Retina (tissue), 1 donor: ENCODE measurements at places on chromosomes 12 and 14.

DNA sequence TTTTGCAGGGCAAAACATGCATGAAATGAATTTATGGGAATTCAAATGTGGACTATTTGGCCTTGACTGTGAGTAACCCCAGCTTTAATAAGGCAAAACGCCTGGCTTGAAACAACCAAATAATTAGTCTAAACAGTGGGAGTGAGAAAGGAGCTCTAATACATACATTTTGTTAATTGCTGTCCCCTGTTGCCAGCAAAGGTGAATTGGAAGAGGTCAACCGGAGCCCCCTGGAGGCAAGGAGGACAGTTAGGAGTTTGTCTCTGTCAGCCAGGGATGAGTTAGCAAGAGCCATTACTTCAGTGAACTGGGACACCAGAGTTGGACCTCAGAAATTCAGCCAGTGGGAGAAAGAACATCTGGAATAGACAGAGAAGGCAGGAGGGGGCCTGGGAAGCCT, 17.4 kb downstream of the KRT76 start:
- no peak for DNase-seq

DNA sequence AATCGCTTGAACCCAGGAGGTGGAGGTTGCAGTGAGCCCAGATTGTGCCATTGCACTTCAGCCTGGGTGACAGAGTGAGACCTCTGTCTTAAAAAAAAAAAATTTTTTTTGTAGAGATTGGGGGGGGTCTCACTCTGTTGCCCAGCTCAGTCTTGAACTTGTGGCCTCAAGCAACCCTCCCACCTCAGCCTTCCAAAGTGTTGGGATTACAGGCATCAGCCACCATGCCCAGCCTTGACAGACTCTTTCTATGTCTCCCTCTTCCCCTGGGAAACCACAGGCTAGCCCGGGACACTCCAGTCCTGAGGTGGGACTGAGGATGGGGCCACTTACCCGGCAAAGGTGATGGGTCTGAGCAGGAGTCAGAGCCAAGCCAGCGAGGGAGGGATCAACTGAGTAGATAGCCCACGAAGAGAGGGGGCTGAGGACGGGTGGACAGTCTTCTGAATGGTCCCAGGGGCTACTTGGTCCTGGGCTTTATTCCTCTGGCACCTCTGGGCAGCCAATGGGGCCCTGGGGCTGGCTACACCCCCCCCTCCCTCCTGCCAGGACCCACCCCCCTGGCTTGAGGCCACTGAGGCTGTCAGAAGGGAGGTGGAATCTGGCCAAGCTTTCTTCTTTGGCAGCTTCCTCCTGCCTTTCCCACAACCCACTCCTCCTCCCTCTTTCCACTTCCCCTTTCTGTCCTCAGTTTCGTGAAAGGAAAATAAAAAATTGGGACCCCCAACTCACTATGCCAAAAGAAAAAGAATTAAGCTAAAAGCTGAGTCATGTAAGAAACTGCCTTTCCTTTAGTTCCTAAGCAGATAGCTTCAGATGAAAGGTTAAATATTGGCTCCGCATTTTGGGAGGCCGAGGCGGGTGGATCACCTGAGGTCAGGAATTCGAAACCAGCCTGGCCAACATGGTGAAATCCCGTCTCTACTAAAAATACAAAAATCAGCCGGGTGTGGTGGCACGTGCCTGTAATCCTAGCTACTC, at the start of gene SDS:
TSS of gene SDS (minus strand) at position 453 of the 981 bp plus-strand sequence. CDS start 4,179 bp downstream, outside the sequence.
- DNase-seq, result no peak

- DNase-seq, result peak; percentile 83
Observed at GRCh38 chr12:51421266-51421884, 3.3 kb upstream of the SLC4A8 start.

DNA sequence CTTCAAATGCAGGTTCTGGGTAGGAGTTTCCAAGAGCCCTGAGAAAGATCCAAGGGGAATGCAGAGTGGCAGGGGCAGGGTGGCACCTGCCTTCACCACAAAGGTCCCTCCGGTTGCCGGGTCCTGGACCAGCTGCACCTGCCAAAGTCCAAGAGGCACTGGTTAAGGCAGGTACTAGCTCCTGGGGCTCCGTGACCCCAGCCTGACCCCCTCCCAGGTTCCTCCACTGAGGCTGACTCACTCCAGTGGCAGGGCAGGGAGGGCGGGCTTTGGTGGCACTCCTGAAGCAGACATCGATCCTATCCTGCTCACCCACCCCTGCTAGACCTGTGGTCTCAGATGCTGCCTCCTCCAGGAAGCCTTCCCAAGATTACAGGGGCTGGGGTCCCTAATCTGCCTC, 11.4 kb downstream of the RPS6KL1 start:
- DNase-seq, result no peak

GRCh38 chr12:132388379-132389015, 59.1 kb upstream of the GALNT9 start:
- no peak for DNase-seq

- DNase-seq, result no peak
Observed at GRCh38 chr14:25136811-25137210, 86.9 kb upstream of the STXBP6 start.

DNA sequence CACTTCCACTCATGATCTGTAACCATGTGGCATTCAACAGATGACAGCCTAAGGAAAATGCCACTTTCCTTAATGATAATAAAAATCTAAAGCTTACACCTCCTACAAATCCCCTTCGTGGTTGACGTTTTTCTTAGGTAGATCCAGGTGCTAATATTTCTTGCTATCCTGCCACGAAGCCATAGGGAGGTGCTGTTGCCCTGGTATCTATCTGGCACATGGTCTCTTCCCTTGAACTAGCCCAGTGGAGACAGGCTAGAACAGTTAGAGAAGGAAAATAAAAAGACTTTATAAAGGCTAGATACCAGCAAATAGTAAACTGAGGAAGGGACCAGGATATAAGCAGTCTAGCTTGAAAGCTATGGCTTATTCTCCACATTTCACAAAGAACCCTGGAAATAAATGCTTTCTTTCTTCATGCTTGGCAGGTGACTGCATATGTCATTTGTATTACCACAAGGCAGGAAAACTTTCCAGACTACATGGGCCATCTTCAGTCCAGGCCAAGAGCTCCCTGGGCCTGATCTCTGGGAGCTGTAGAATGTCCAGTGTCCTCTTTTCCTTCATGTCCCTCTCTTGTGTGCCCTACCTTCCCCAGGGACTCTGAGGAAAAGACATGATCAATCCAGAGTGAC, 15.3 kb downstream of the SPIC start:
- no peak for DNase-seq

GRCh38 chr14:56059054-56059453, 59.2 kb upstream of the PELI2 start:
- peak; percentile 3 for DNase-seq

DNA sequence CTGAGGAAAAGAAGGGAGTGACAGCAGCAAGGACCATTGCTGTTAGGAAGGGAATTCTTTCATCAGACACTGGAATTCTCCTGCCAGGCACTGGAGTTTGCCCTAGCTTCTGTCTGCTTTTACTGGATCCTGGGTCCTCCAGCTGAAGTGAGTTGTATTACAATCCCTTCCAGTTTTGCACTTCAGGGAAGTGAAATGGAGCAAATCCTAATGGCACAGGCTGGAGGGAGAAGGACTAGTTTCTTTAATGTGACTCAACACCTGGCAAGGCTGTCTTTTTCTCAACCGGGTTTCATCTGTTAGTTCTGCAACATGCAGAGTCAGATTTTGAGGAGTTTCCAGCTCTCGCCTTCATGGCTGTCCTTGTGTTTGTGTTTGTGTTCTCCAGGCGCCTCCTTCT, 45.8 kb downstream of the ETV6 start:
- no peak for DNase-seq

- DNase-seq, result no peak
Observed at GRCh38 chr12:123614531-123614930, 12.6 kb downstream of the DDX55 start.

DNA sequence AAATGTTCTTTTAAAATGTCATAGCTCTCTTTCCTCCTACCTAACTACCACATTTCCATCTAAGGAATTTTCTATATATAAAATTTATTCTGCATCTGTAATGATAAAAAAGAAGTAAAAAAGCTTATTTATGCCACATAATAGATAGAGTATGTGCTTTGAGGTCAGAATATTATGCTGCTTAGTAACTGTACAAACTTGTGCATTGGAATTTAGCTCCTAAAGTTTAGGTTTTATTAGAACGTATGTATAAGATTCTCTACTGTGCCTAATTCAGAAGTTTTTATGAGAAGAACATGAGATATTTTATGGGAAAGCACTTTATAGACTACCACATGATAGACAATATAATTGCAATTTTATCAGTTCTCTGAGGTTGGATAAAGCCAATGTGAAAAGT, 384.6 kb downstream of the SLC16A7 start:
- no peak for DNase-seq

DNA sequence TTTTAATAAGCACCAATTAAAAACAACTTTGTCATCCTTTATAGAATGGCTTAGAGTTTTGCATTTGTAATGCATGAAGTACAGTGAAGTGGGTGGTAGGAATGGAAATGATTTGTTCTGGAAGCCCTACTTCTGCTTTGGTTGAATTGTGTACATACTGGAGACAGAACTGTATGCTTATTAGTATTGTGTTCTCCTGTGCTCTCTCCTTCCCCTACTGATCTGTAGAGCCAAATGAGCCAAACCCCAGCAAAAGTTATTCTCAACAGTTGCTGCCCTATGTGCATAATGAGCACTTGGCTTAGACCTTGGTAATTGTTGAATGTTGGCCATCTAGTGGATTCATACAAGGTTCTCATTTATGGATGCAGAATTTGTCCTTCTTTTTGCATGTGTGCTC, 916.1 kb downstream of the GALC start:
- DNase-seq, result no peak

GRCh38 chr14:50021261-50022031, 94.9 kb downstream of the VCPKMT start:
- no peak for DNase-seq

DNA sequence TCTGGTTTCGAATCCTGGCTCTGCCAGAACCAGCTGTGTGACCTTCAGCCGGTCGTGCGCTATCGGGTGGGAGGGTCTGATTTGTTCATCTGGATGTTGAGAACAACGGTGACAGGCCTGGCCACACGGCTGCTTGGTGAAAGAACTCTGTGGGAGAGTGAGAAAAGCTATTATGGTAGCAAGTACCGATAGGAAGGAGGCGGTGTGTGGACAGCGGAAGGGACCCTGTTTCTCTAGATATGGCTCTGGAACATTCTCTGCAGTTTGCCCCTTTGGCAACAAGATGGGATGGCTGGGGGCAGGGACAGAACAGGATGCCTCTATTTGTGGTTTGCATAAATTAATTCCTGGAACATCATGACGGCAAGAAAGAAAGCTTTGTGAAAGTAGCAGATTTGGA, 347.3 kb downstream of the AACS start:
- DNase-seq, result no peak

DNA sequence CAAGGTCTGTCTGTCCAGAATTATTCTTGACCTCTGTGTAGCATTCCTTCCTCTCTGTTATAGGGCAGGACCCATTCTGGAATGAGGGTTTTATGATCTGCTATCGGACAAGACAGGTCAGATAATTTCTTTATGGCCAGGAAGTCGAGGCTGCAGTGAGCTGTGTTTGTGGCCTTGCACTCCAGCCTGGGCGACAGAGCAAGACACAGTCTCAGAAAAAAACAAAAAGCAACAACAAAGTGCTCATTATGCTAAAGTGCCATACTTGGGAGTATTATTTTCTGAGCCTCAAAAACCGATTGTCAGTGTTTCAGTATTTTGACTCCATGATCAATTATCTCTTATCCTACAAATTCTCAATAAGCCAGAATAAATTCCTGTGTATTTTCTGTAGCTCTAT, 4.1 kb downstream of the CIPC start:
- DNase-seq, result no peak

DNA sequence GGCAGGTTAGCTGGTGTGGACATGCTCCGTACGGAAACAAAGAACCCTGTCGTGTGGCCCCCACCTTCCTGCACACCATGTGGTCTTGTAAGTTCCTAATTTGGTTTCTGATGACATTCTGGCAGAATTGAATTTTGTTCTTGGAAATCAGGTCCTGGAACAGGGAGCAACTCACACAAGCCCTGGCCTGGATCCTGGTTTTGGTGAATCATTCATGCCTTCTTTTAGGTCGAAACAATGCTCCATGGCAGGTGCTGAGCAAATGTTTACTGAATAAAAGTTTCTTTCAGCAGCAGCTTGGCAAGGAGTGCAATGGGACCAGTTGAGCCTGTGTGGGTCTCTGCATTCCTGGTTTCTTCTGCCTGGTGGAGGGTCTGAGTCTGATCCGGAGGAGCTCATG, 978.4 kb downstream of the BCL11B start:
- DNase-seq, result no peak

- no peak for DNase-seq
Observed at GRCh38 chr14:78088916-78089315, 81.3 kb upstream of the NRXN3 start.

- no peak for DNase-seq
Observed at GRCh38 chr14:92105893-92106142, 564 bp downstream of the ATXN3 start.

DNA sequence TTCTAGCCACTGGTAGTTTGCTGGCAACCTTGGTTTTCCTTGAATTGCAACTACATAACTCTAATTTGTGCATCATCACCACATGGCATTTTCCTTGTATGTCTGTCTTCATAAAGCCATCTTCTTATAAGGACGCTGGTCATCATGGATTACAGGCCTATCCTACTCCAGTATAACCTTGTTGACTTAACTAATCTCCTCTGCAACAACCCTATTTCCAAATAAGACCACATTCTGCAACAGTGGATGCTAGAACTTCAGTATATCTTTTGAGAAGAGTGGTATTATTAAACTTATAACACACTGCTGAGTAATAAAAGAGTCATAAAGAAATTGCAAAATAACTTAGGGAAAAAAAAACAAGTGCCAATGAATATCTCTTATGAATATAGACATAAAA, 511.8 kb upstream of the FOXG1 start:
- no peak for DNase-seq

- no peak for DNase-seq
Observed at GRCh38 chr14:38910092-38910491, 192.9 kb downstream of the SEC23A start.

- no peak for DNase-seq
Observed at GRCh38 chr14:68718023-68718990, 74.6 kb downstream of the ZFP36L1 start.

GRCh38 chr12:9721394-9722092, 11.4 kb downstream of the CLECL1 start:
- no peak for DNase-seq
